Thoracic aorta (tissue), 2 donors: ENCODE measurements at places on chromosomes 7 and 10. TPM values are rescaled to one million over a fixed set of nuclear protein-coding genes. Genes with fewer than 3 reads are reported as not detected.

DNA sequence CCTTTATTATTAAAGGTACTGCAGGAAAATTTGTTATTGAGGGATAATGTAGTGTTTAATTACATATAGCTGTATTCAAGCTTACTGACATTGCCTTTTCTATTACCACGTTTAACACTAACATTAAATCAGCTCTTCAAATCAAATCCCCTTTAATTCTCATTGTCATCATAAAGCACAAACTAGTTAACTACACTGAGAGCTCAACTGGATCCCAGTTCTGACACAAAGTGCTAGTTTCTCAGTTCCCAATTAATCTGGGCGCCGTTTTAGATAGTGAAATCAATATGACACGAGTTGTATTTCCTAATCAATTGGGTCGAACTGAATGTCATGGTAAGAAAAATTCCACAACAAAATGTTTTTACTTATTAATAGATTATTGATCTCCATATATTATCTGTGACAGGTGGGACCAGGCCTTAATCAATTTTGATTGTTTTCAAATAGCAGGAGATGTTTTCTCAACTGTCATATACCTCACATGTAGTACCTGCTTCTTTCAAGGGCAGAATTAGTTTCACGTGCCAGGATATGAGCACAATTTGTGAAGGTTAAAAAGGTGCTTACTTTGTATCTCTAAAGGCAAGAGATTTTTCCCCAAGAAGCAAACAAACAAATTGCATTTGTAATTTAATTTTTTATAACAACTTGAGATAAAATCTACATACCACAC, 71.0 kb downstream of the AASS start:
- H3K4me3 ChIP-seq: no peak overlapping the region
- H3K36me3 ChIP-seq: peaks cover 13% of the 10 kb centered on the region
- no peak for DNase-seq

- no peaks in the 10 kb centered on the region for H3K4me1 ChIP-seq
- no peak for DNase-seq
- H3K4me3 ChIP-seq: no peak overlapping the region
- no peak overlapping the region for H3K27ac ChIP-seq
Measured at GRCh38 chr7:69295977-69296376, 302.3 kb upstream of the AUTS2 start.

GRCh38 chr7:29193316-29194205, 1.0 kb upstream of the CHN2 start:
- peak overlapping the region; percentile 79 for H3K4me3 ChIP-seq
- DNase-seq: no peak
- no peaks in the 10 kb centered on the region for H3K27me3 ChIP-seq
- H3K36me3 ChIP-seq: no peaks in the 10 kb centered on the region
- H3K27ac ChIP-seq: no peak overlapping the region
- no peaks in the 10 kb centered on the region for H3K4me1 ChIP-seq

GRCh38 chr10:34074051-34074450, 739.6 kb upstream of the NRP1 start:
- no peaks in the 10 kb centered on the region for H3K27me3 ChIP-seq
- no peak overlapping the region for H3K27ac ChIP-seq
- no peak overlapping the region for H3K4me3 ChIP-seq
- no peak for DNase-seq
- no peaks in the 10 kb centered on the region for H3K36me3 ChIP-seq
- H3K4me1 ChIP-seq: peaks cover 25% of the 10 kb centered on the region

GRCh38 chr10:115831016-115831415, 442.0 kb downstream of the GFRA1 start:
- no peaks in the 10 kb centered on the region for H3K27me3 ChIP-seq
- no peaks in the 10 kb centered on the region for H3K36me3 ChIP-seq
- DNase-seq: no peak
- no peaks in the 10 kb centered on the region for H3K4me1 ChIP-seq
- H3K4me3 ChIP-seq: no peak overlapping the region

GRCh38 chr10:132166216-132166950, 20.4 kb upstream of the DPYSL4 start:
- H3K4me3 ChIP-seq: no peak overlapping the region
- H3K4me1 ChIP-seq: no peaks in the 10 kb centered on the region
- DNase-seq: no peak

DNA sequence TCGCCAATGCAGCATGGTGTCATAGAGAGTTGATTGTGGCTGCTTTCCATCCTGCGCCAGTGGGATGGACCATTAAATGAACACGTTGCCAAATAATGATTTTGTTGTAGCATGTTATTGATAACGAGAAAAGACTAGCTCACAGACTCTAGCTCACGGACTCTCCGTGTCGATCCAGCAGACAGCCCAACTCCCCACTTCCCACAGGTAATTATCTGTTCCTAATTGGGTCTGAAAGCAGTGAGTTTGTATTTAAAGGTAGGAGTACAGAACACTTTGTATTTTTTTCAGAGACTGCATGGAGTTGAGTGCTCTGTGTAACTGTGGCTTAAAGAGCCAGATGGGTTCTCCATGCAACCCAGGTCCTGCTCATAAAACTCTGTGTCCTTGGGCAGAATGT, 1250.5 kb downstream of the TYW1 start:
- H3K27ac ChIP-seq: no peak overlapping the region
- DNase-seq: no peak
- no peaks in the 10 kb centered on the region for H3K27me3 ChIP-seq
- no peaks in the 10 kb centered on the region for H3K4me1 ChIP-seq

DNA sequence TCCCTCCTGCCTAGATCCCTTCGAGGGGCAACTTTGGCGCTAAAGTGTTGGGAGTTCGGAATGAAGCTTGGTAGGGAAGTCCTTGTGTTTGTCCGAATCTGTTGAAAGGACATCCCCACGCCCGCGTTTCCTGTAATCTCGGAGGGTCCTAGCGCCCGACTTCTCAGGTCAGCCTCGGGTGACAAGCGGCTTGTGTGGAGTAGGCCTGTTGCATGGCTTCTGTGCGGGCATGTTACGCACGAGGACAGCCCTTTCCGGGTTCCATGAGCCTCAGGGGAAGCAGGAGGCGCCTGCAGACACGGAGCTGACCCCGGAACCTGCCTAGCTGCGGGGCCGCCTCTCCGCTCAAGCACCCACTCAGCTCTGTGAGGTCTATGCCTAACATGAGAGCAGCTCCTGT, 28.4 kb upstream of the AP5Z1 start:
- no peaks in the 10 kb centered on the region for H3K27me3 ChIP-seq
- H3K36me3 ChIP-seq: peaks cover 3% of the 10 kb centered on the region
- no peak for DNase-seq

DNA sequence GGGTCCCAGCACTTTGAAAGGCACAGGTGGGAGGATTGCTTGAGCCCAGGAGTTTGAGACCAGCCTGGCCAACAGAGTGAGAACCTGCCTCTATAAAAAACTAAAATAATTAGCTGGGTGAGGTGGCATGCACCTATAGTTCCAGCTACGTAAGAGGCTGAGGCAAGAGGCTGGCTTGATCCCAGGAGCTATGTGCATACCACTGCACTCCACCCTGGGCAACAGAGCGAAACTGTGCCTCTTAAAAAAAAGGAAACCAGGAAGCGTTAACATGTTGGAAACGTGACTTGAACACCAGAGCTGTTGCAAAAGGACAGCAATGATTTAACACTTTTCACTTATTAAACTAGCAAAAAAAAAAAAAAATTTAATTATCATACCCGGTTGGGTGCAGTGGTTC, 12.6 kb downstream of the BAZ1B start:
- peaks cover 55% of the 10 kb centered on the region for H3K36me3 ChIP-seq
- DNase-seq: no peak
- peaks cover 9% of the 10 kb centered on the region for H3K4me1 ChIP-seq
- H3K27ac ChIP-seq: no peak overlapping the region
- no peak overlapping the region for H3K4me3 ChIP-seq
- no peaks in the 10 kb centered on the region for H3K27me3 ChIP-seq

- no peaks in the 10 kb centered on the region for H3K4me1 ChIP-seq
- no peak overlapping the region for H3K4me3 ChIP-seq
- no peak for DNase-seq
- no peaks in the 10 kb centered on the region for H3K36me3 ChIP-seq
Measured at GRCh38 chr7:26965724-26966123, 101.3 kb upstream of the SKAP2 start.

- H3K4me3 ChIP-seq: no peak overlapping the region
- H3K27ac ChIP-seq: no peak overlapping the region
- DNase-seq: no peak
Measured at GRCh38 chr7:16189026-16189715, 232.2 kb downstream of the CRPPA start.

GRCh38 chr7:76065016-76065612, 17.2 kb downstream of the MDH2 start:
- H3K4me1 ChIP-seq: peaks cover 6% of the 10 kb centered on the region
- no peak overlapping the region for H3K27ac ChIP-seq
- H3K4me3 ChIP-seq: no peak overlapping the region
- DNase-seq: no peak
- H3K36me3 ChIP-seq: peaks cover 58% of the 10 kb centered on the region
- no peaks in the 10 kb centered on the region for H3K27me3 ChIP-seq

DNA sequence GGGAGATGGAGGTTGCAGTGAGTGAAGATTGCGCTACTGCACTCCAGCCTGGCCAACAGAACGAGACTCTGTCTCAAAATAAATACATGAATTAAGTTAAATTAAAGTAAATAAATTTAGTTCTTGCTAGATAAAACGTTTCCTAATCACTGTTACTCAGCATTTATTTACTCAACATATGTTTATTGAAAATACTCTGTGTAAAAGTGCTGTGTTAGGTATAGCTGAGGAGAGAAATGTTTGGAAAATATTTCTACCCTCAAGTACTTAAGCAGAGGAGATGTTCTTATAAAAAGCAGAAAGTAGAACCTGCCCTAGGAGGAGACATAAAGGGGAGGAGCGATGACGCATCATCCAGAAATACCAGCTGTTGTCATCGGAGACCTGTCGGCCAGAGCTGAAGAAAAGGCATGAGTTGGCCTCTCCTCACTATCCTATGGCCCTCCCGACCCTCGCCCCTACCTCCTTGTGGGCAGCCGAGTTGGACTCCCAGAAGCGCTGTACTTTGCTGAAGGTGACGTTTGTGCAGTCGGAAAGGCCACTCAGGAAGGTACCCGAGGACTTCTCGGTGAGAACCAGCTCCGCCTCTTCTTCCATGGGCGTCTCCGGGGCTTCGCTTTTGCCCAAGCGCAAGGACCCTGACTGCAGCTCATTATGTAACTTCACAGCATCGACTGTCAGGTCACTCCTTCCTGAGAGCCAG, 1.1 kb downstream of the RRP12 start:
- DNase-seq: no peak
- no peaks in the 10 kb centered on the region for H3K36me3 ChIP-seq
- peaks cover 7% of the 10 kb centered on the region for H3K4me1 ChIP-seq
- H3K27me3 ChIP-seq: no peaks in the 10 kb centered on the region
- H3K4me3 ChIP-seq: peak overlapping the region; percentile 93
- H3K27ac ChIP-seq: no peak overlapping the region

The CNPY1 gene
- total RNA-seq: not detected

The MACROH2A2 gene
- total RNA-seq: 0.68 TPM

The LRRC18 gene
- not detected for total RNA-seq

The ZC3HAV1L gene
- total RNA-seq: 22.7 TPM

The ASIC3 gene
- total RNA-seq: 2.0 TPM

The TRPV5 gene
- not detected for total RNA-seq

The CTNNA3 gene
- 1.2 TPM for total RNA-seq

The SLC25A40 gene
- 15.9 TPM for total RNA-seq
